ENCODE measurements at places on chromosomes 2 and 18.

DNA sequence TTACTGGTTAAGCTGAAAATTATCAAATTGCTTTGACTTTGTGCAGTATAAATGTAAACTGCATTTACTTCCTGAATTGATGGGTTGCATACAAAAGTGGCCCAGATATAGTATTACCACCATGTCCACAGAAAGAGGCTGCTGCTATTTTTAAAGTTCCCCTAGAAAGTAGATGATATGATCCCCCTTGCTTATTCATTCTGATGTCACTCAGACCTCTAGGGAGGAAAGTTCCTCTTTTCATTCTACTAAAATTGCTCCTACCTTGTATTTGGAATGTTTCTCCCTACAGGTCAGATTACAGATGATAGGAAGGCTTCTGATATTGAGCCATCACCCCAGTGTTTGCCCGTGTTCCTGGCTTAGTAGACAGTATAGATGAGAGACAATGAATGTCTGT is 247.6 kb upstream of the TNP1 start:
- DNase-seq, result no peak

DNA sequence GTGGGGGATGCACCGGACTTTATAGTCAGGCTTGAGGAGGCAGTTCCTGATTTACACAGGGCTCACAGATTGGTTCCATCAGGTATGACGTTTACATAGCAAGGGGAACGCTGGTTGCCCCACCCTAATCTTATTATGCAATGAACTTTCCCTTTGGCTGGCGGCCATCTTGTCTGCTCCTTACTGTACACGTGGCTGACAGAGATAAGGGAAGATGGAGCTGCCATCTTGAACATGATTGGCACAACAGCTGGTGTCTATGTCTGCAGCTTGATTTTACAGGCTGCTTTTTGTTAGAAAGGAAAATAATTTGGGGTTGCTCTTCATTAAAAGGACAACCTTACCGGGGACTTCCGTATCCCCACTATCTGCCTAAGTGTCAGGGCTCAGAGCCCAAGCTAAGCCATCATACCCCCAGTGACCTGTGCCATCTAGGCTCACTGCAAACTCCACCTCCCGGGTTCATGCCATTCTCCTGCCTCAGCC is 33.5 kb upstream of the ATG16L1 start:
- DNase-seq, result peak; percentile 57

DNA sequence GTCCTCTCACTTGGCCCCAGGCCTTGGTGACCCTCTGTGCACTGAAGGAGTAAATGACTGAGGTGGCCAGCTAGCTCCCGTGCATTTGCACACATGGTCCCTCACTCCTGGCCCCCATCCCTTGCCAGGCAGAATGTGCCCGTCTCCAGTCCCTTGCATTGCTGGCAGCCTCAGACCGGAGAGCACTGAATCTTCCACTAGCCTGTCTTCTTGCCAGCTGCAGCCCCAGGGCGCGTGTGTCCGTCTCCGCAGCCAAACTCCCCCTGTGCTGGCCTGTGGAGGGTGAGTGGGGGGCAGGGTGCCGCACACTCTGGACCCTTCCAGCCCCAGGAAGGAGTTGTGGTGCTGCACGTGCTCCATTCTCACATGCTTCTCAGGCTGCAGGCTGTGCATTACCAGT is 35.9 kb downstream of the INPP4A start:
- no peak for DNase-seq

- no peak for DNase-seq
These were observed 141.8 kb downstream of the MEIS1 start for GRCh38 chr2:66576561-66577320.

DNA sequence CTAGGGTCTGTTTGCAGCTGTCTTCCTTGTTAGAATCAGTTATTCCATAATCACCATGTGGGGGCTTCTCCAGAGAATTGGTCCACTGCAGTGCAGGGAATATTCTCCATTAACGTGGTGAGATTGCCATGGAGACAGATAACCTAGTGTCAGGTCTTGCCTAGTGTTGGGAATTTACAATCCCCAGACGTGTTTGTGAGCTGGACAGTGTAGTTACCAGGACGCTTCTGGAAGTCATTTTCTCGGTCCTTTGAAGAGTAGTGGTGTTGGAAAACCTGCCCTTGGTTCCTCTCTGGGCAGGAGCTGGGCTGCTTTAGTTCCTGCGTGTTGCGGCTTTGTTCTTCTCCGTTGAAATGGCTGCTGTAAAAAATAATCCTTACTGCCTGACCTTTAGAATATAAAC is 68.8 kb upstream of the LYPD6B start:
- no peak for DNase-seq

DNA sequence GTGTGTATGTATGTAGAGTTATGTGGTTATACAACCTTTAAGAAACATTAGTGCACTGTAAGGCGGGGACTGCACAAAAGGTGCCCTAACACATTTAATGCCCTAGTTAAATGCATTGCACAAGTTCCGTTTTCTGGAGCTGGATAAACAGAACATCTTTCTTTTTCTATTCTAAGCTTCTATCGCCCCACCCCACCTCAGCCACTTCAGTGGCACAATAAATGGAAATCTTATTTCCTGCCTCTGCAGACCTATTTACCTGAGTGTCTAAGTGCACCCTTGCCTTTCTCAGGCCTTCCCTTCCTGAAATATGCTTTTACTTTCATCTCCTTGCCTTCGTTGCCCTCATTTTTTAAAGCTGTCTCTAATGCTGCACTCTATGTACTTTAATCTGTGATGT is 123.5 kb downstream of the TANC1 start:
- DNase-seq, result no peak

DNA sequence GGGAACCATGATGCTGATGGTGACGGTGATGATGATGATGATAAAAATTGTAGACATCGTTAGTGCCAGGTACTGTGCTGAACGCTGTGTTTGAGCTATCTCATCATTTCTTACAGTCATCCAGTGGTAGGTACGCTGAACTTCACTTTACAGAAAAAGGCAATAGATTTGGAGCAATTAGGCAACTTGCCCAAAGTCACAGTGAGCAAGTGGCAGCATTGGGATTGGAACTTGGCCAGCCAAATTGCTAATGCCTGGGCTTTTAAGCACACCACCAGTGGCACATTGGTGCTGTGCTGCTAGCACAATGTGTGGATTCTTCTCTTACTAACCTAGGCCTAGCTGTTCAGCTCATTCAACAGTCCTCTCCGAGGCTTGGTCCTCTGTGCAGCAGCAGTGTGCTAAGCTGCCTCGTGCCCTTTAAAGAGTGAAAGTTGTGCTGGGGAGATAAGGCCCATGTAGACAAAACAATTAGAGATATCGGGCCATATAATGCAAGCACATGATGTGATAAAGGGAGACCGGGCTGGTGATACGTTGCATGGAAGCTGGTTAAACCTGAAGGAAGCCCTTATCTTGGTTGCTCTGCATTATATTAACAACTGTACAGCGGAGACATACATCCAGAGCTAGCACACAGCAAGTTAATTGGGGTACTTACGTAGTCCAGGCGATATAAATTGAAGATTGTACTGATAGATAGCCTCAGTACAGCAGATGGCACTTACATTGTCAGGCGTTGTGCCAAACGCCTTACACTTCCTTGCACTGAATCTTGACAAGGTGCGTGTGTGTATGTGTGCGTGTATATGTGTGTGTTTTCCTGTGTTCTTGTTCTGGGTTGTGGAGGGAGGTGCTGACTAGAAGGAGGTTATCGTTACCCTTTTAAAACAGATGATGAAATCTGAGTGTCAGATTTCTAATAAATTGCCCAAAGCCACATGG is 28.4 kb downstream of the HK2 start:
- peak; percentile 82 for DNase-seq

DNA sequence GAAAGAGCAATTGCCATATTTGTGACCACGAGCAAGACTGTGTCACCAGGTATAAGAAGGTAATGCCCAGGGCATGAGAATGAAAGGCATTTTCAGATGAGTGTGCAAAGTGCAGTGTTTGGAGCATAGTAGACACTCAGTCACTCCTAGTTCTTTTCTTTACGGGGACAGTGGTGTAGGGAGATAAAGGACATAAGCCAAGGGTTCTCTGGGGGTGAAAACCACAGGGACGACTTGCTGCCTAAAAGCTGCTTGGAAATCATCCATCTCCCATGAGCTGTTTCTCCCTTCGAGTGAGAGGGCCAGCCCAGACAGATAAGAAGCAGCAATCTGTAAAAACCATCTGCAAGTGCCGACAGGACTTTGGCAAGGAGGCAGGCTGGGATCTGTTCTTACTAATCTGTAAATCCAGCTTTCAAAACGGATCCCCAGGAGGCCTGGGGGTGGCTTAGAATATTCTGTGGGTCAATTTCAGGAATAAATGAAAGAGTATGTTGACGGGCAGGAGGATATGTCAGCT is 221.6 kb downstream of the LPIN1 start:
- DNase-seq, result peak; percentile 76

DNA sequence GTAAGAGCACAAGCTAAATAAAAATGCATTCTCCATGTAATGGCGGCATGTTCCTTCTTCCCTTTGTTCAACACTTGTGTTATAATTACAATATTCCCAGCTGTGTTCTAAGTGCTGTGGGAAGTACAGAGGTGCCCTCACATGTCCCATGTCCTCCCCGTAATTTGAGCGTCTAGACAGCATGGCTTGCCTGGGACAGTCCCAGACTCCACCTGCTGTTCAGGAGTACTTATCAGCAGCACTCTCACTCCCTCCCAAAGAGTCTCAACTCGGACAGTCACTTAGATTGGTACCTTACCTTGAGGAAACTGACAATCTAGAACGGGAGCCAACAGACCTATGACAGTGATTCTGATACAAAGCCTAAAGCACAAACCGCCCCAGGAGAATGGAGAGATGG is 370.5 kb downstream of the EIPR1 start:
- peak; percentile 22 for DNase-seq

DNA sequence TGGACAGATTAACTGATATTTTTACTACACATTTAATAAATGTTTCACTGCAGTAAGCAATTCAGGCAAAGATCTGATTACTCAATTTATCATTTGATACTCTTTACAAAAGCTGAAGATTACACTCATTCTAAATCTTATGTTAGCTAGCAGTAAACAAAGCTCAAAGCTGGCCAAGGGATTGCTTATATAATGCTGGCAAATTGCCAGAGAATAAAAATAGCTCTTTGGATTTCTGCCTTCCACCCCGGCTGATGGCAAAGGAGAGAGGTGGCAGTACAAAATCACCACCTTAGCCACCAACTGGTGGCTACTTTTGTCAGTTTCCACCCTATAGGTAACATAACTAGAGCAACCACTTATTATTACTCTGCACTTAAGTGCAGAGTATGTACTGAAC is 320.5 kb downstream of the FSIP2 start:
- peak; percentile 58 for DNase-seq

DNA sequence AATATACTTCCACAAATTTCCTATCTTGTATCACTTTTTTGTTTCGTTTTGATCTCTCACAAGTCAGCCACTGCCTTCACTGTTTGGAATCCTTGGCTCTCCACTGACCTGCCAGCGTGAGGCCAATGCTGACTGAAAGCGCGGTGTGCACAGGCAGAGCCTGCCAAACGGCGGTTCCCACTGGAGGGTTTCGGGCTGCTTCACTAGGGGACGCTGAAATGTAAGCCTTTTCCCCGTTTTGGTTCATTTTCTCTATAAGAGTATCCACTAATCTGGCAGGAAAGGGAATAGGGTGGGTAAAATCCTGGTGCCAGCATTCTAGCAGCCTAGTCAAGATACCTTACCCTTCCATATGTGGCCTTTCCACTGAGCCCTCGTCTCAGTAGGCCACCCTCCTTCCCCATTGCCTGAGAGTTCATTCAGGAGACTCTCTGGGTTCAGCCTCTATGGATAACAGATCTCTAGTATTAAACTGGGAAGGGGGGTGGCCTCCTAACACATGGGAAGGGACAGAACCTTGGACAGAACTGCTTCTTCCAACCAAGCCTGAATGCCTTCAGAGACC is 91.5 kb downstream of the DYM start:
- DNase-seq, result peak; percentile 52

DNA sequence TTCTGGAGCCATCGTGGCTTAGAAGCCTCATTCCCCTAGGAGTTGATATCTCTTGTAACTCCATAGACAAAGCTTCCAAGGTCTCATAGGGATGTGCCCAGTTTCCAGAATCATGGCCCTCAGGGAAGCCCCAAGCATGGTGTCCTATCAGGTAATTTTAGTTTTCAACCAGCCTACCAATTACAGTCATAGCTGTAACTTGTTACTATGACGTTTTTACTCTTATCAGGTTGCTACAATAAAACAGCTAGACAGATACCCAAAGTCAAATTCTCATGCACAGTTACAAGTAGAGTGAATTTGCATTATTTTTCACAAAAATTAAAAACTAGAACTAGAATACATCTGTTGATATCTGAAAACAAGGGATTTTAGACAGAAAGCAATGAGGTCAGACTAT is 8.9 kb downstream of the LYPD6 start:
- DNase-seq, result no peak

DNA sequence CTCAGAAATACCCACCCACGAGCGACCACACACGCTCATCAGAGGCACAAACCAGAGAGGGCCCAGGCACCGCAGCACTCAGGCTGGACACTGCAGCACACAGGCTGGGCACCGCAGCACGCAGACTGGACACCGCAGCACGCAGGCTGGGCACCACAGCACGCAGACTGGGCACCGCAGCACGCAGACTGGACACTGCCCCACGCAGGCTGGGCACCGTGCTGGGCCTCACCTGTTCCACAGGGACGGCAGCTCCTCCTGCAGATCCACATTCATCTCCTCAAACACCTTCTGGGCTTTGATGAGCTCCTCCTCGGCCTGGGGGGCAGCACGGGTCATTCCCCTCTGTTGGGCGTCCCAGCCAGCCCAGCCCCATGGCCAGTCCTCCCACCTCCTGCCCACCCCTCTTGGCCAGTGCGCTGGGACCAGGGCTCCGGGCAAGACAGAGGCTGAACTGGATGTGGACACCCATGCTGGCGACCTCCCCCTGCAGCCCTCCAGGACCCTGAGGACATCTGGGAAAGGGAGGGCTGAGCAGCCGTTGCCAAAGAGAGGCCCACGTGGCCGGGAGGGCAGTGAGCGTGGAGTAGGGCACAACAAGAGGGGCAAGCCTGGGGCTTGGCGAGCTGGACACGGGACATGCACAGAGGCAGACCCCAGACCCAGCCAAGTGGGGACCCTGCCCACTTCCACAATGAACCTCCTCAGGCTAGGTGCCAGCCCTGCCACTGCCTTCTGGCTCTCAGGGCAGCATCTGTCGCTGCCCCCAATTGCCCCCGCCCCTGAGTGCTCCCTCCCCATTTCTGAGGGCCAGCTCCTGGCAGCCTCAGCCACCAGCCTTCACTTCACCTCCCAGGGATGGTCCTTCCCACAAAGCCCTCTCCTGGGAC is 43.0 kb downstream of the BIN1 start:
- no peak for DNase-seq

Measured in NCI-H2171 treated with DMSO at 0.1 percent for 48 hours (cell line).